ENCODE measurements at places on chromosomes 2 and 18. TPM values are rescaled to one million over a fixed set of nuclear protein-coding genes. Genes with fewer than 3 reads are reported as not detected.

Gene LRP2
- total RNA-seq: 34.6 TPM

DNA sequence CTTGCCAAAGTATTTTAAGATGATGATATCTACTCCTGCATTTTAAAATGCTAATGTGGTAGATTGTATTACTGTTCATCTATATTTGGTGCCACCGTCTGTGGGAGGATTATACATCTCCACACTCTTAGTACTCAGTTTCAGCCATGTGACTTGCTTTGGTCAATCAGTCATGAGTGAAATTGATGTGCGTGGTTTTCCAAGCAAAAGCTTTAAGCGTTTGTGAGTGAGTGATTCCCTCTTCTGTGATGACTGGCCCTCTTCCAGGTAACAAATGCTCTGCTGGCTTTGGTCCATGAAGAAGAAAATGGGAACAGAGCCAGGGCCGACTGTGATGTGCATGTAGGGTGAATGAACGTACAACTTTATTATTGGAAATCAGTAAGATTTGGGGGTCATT lies 330.4 kb downstream of the LPIN1 start:
- no peak for DNase-seq

Gene SFT2D3
- 6.8 TPM for total RNA-seq

Gene MREG
- 17.1 TPM for total RNA-seq

Gene GRHL1
- 4.7 TPM for total RNA-seq

- DNase-seq: no peak
Observed at GRCh38 chr2:100924520-100925451, 77.3 kb upstream of the RPL31 start.

GRCh38 chr2:29983308-29983707 lies 61.9 kb upstream of the ALK start:
- DNase-seq: no peak

DNA sequence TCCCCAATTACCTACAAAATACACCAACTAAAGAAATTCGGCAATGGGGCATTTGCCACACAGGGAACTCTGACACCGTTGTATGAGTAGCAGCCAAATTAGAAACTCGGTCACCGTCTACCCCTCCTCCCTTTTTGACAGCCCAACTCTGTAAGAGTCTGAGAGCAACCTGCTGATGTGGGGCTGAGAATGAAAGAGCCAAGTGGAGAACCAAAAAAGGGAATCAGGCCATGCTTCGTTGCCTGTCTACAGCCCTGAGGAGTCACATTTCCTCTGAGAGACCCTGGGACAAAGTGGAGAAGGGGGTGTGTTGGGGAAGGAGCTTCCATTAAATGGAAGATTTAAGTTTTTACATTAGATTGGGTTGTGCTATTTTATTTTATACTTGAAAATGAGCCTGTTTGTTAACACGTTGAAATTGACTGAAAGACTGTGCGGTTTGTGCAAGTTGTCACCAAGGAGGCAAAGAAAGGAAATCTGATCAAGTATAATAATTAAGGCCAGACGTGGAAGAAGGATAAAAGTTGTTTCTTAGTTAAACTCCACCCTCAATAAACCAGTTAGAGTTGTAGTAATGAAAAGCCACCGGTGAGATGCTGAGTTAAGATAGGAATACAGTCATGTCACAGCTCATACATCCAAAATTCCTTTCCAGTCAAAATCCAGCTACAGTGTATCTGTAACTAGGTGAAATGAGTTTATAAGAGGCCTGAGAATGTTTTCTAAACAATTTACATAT lies 131.7 kb upstream of the CREB1 start:
- DNase-seq: no peak

DNA sequence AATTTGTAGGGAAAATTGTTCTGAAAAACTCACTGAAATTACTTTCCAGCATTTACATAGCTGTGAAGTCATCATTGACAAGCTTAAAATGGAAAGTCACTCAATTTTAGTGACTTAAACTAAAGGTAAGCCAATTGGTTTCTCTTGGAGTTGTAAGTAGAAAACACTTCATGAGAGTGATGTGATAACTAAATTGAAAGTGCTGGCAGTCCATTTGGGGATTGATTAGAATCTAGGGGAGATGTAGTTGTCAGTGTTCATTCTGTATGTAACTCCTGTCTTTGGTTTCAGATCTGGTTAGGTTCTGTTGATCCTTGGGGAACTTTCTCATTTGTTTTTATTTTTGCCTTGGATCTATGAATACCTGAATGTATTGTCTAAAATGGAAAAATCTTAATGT lies 53.8 kb downstream of the COX7A2L start:
- DNase-seq: no peak

Gene CDH2
- 1.6 TPM for total RNA-seq

DNA sequence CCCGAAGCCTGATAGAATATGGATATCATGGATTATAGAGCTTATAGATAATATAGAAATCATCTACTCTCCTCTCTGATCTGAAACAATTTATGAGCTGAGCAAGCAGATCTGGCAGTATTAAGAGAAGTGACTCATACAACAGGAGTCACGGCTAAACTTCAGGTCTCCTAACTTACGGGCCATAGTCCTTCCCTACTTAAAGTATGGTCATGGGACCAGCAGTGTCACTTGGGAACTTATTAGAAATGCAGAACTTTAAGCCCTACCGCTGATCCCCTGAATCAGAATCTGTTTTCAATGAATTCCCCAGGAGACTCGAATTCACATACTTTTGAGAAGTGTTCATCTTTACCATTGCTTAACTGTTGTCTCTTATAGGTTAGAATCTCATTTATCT lies 195.7 kb upstream of the FANCL start:
- no peak for DNase-seq

- no peak for DNase-seq
Observed at GRCh38 chr18:8856212-8856611, 150.9 kb downstream of the MTCL1 start.

Gene MCEE
- total RNA-seq: 18.5 TPM

GRCh38 chr18:991441-991840 lies 86.8 kb downstream of the ADCYAP1 start:
- DNase-seq: no peak

DNA sequence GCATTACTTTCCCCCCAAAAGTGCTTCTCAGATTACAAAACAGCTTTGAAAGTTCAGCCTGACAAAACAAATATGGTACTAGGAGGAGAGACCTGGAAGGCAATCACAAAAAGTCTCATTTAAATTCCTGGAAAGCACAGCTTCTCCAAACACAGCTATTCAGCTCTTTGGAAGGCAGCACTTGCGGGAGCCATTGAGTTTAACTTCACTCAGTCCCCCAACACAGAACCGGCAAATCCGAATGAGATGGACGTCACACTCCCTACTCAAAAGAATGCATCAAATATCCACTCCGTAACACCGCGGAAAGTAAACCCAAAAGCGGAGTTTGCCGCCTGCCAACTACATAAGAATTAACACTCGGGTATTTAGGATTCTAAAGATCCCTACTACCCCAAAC lies 638 bp downstream of the ST6GAL2 start:
- no peak for DNase-seq
